ENCODE measurements at places on chromosomes 4 and X.

DNA sequence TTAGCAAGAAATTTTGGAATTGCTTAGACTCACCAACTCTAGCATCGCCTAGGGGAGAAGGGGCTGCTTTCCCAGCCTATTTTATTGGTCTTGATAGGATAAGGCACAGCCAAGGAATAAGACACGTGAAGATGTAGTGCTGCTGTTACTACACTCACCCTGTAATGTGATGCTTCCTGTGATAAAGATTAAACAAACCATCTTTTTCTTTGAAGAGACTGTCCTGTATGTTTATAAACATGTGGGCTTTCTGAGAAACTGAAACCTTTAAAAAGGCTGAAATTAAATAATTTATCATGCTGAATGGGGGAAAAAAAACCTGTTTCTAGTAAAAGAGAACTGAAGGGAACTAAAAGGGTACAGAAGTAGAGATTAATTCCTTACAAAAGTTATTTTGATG, 13.2 kb downstream of the TAPT1 start:
- DNase-seq, result no peak

GRCh38 chr4:53575552-53575951, 15.7 kb downstream of the LNX1 start:
- DNase-seq, result no peak

- DNase-seq, result no peak
These were observed 51.3 kb downstream of the RNF150 start for GRCh38 chr4:141081921-141082395.

- DNase-seq, result no peak
These were observed 57.0 kb upstream of the TBC1D14 start for GRCh38 chr4:6852582-6852981.

DNA sequence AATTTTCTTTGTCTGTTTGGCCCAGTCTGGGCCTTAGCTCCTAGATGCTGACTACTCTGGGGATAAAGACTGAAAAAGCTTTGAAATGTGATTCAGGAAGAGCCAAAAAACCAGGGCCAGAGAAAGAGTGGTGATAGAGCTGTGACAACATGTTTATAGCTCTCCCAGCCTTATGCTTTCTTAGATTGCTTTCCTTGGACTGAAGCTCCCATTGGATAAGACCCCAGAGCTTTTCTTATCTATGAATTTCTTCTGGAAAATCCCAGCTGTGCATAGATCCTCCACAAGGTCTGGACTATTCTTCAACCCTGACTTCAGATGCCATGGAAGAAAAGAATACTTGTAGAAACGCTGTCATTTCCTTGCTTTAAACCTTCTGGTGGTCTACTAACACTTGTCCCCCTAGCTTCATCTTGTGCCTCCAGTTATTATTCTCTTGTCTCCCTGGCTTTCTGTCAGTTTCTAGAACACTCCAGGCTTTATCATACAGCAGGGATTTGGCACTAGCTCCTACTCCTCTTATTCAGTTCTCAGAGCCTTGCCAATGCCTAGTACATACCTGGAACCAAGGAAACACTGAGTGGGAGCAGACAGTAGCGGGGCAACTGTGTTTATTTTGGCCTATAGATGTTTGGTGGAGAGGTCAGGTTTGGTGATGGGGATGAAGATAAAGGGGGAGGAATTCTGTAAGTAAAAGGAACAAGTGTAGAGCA, 57.1 kb upstream of the TEX13D start:
- DNase-seq, result no peak

DNA sequence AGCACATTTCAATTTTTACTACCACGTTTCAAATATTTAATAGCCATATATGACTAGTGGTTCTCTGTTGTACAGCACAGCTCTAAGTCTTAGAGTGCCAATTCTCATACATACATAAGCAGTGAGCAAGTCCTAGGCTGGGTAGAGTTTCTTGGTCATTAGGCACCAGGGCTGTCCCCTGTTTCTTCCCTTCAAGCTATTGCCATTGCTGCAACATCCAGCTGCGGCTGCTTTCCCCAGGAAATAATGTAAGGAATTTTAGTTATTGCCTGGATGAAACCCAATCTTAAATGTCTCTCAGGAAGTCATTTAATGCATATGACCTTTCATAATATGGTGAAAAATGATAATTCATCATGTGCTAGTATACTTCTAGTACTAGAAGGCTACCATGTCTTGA, 74.1 kb upstream of the PPP3CA start:
- no peak for DNase-seq

GRCh38 chrX:86806786-86807185, 658.5 kb downstream of the DACH2 start:
- no peak for DNase-seq

DNA sequence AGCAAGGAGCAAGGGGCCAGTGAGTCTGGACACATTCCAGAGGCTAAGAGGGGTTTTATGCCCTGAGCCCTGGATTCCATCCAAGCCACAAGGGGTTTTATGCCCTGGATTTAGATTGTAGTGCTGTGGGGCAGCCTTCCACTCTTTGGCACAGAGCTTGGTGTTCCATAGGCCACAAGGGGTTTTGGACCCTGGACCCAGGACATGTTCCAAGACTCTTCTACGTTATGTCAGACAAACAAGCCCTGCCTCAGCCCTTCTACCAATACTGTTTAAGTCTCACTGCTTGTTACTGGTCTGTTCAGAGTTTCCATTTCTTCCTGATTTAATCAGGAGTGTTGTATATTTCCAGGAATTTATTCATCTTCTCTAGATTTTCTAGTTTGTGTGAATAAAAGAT, 12.8 kb upstream of the SCARB2 start:
- no peak for DNase-seq

- no peak for DNase-seq
These were observed 8.4 kb upstream of the CD99 start for GRCh38 chrX:2682565-2683177.

GRCh38 chrX:102154900-102155805, 624 bp downstream of the BEX5 start:
- DNase-seq, result peak; percentile 53

DNA sequence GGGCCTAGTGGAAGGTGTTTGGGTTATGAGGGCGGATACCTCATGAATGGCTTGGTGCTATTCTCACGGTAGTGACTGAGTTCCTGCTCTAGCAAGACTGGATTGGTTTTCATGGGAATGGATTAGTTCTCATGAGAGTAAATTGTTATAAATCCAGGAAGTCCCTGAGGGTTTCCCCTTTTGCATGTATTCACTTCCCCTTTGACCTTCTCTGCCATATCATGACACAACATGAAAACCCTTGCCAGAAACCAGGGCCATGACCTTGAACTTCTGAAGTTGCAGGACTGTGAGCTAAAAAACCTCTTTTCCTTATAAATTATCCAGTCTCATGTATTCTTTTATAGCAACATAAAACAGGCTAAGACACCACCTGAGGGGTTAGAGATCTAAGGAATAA, 529.7 kb upstream of the RPS6KA3 start:
- DNase-seq, result no peak

GRCh38 chr4:35867057-35867456, 377.3 kb downstream of the ARAP2 start:
- no peak for DNase-seq

- no peak for DNase-seq
These were observed 100.2 kb upstream of the JADE1 start for GRCh38 chr4:128709268-128709667.

DNA sequence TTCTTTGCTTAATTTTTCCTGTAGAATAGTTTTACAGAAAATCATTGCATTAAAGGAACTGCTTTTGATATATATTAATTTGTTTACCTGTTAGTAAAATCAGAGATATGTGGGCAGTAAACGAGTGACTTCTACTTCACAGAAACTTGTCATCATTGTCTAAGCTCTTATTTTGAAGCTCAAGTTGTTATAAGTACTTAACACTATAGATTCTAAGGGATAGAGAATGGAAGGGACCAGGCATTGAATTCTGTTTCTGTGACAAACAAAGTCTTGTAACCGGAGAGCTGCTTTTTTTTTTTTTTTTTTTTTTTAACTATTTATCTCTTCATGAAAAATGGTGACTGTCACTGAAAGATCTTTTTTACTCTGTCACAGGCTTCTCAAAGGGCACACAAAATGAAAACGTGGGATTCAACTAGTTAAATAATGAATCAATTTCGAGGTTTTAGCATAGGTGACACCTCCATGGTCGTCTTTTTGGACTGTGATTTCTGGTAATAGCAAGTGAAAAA, 14.4 kb downstream of the STK26 start:
- DNase-seq, result no peak

DNA sequence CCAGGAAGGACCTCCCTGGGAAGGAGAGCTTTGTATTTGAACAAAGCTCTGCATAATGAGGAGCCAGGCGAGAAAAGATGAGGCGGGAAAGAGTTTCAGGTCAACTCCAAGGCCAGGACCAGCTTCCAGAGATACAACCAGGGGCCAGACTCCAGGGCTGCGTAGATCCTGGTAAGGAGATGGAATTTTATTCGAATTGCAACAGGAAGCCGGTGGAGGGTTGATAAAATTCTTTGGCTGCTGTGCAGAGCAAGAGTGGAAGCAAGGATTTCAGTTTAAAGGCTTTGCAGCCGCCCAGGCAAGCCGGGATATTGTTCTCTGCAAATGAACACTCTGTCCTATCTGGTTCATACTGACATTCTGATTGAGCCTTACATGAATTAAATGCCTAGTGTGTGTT, 40.2 kb upstream of the CBR4 start:
- DNase-seq, result no peak

- no peak for DNase-seq
These were observed 343.8 kb upstream of the CLNK start for GRCh38 chr4:11028334-11028733.

GRCh38 chrX:123736333-123736921, 3.6 kb upstream of the THOC2 start:
- DNase-seq, result no peak

DNA sequence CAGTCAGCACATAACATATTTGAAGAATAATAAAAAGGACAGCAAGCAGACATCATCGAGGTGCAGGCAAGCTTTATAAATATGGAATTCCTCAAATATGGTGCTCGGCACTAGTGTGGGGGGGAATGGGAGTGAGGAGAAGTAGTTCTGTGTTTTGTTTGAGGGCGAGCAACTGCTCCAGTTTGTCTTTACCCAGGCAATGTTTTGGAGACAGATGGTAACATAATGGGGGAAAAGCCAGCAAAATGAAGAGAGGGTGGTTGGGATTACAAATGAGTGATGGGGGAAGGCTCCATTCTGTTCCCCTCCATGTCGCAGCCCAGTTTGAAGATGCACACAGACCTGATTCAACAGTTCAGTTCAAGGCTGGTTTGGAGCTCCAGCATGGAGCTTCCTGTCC, 572.9 kb upstream of the DIPK2B start:
- DNase-seq, result no peak

DNA sequence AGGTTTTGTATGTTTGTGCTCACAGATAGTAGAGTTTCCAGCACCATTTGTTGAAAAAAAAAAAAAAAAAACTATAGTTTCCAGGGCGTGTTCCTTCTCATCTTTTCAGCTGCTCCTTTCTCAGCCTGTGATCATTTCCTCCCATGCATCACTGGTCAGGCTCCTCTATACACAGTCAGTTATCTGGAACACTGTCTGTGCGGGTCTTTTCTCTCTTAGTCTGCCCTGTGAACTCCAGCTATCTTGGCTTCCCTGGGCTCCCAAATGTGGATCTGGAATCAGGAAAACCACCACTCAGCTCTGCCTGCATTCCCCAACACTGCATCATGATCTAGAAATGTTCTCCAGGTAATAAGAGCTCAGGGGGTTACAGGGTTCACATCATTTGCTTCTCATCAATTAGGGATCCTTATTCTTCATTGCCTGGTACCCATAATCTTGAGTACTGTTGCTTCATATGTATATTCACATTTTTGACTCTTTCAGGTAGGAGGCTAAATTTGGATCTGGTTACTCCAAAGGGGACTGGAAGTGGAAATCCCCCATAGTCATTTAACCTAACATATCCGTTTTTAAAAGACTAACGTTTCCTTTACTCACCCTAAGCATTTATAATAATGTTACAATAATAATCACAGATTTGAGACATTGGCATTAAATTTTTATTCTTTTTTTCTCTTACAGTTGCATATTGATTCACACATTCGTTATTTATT, 221.8 kb upstream of the KLF3 start:
- no peak for DNase-seq

DNA sequence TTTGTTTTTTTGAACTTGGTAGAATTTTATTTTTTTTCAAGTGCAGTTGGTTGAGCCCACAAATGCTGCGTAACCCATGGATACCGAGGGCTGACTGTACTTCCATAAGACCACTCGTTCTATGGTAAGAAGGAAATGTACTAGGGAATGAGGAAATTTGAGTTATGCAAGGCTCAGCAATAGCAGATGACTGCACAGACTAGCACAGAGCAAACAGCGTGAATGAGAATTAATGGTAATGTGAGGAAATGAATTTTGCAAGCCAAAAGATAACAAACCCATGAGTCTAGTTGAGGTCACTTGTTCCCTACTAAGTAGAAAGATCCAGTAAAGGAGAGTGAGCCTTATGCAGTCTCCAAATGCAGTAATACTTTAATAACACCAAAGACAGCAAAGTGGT, 17.4 kb downstream of the GSPT2 start:
- DNase-seq, result no peak

GRCh38 chrX:150035531-150035930, 97.2 kb upstream of the EOLA2 start:
- no peak for DNase-seq

- DNase-seq, result no peak
These were observed 825.4 kb downstream of the PCDH18 start for GRCh38 chr4:136706942-136707341.

- DNase-seq, result no peak
These were observed 1523.7 kb downstream of the ARAP2 start for GRCh38 chr4:34720571-34720970.

GRCh38 chrX:13485167-13485566, 84.2 kb upstream of the EGFL6 start:
- no peak for DNase-seq

GRCh38 chr4:60201052-60201673, 999.0 kb upstream of the ADGRL3 start:
- DNase-seq, result peak; percentile 56

DNA sequence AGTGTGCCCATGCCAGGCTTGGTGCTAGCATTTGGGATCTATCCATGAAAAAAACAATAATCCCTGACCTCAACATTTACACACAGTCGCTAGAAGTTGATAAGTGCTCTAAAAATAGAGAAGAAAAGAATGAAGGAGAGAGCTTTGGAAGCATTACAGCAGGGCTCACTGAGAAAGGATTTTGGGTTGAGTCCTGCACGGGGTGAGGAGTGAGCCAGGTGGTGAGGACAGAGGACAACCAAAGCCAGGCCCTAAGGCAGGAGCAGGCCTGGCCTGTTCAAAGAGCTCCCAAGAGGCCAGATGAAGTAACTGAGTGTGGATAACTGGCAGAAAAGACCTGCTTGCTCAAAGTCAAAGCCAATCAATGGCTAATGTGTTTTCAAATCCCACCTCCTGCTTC, 20.7 kb upstream of the PROM1 start:
- peak; percentile 3 for DNase-seq

- DNase-seq, result no peak
These were observed 8.9 kb downstream of the COPS4 start for GRCh38 chr4:83043801-83044407.

- DNase-seq, result no peak
These were observed 646.0 kb downstream of the RPA4 start for GRCh38 chrX:97529536-97530200.

- no peak for DNase-seq
These were observed 44.0 kb downstream of the BRCC3 start for GRCh38 chrX:155115174-155115819.

- DNase-seq, result no peak
These were observed 903.6 kb downstream of the RPA4 start for GRCh38 chrX:97787311-97787710.

Data from activated CD8-positive, alpha-beta memory T cell treated with anti-CD3 and anti-CD28 coated beads, Interleukin-2, amount 50 U/mL, for 48 hours (primary cell).